Nucleus accumbens (tissue), 56 donors: ENCODE measurements at places on chromosomes 7 and 10.

DNA sequence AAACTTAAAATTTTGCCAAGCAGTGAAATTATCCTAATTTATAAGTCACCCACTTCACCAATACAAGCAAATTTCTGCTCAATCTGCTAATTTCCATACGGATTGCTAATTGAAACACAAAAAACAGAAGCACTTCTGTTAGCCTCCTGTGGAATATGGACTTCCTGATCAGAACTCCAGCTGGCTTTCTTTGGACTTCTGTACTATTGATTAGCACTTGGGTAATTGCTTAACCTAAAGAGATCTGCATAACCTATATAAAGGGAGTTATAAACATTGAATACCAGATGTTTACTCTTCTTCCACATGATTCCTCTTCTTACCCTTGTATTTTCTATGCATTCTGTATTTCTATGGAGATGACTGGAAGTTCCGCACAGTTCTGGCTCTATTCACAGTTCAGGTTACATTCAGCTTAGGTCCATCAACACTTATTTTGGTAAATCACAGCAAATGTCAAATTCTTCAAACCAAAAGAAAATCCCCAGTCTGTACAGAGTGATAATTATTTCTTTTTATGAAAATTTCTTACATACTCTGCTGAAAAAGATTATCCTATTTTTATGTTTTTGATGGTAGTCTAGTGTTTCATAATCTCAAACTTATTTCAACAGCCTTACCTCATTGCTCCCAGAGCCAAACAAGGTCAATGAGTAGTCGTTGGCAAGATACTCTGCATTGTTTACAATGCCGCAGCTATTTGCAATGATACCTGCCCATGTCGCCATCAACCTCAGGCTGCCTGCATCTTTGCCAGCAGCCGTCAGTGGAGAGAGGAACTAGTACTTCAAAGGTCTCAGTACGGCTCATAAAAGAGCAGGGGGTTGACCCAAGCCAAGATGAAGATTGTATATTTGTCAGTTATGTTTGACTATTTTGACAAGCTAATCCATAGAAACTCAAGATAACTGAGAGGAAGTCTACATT lies 225.6 kb downstream of the AHR start:
- no peak for DNase-seq

DNA sequence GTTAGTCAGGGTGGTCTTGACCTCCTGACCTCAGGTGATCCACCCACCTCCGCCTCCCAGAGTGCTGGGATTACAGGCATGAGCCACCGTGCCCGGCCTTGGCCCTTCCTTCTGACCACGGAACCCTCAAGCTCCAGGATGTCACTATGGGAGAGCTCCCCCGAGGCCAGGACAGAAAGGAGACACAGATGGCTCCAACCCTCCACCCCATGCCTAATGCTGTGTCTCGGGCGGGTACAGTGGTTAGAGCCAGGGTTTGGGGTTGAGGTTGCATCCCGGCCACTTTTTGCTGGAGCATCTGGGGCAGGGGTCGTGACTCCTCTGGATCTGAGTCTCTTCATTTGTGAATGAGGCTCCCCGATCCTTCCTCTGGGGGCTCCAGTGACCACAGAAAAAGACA lies 8.1 kb downstream of the MYL10 start:
- DNase-seq: no peak

- no peak for DNase-seq
Observed at GRCh38 chr7:18770822-18771221, 275.3 kb downstream of the HDAC9 start.

DNA sequence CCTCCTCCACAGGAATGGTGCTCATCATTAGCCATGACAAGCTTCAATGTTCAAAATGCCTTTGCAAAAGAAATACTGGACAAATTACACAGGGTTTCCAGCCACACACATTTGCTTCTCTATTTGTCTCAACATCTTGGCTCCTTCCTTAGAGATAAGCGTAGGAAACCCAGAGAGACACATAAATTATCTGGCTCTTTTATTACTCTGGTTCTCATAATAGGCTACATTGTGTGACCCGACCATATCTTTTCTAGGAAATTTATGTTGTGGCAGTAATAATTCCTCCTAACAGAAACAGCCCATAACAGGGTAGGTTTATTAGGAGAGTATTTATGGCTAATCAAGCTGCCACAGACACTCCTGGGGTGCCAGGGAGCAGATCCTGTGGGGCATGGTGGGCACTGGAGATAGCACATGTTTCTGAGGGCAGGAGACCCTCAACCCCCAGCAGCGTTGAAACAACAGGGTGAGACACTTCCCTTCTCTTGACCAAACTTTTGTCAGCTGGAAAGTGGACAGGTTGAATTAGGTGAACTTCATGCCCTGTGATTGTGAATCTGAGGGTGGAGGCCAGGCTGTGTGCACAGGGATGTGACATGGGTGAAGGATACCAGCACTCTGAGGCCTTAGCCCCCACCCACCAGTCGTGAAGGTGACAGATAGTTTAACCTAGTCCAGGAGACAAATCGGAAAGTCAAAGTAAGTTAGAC lies 295.9 kb upstream of the ZNF32 start:
- no peak for DNase-seq

- DNase-seq: no peak
Observed at GRCh38 chr7:4343272-4344247, 338.5 kb upstream of the FOXK1 start.

GRCh38 chr7:103811997-103812396 lies 177.5 kb downstream of the RELN start:
- no peak for DNase-seq

DNA sequence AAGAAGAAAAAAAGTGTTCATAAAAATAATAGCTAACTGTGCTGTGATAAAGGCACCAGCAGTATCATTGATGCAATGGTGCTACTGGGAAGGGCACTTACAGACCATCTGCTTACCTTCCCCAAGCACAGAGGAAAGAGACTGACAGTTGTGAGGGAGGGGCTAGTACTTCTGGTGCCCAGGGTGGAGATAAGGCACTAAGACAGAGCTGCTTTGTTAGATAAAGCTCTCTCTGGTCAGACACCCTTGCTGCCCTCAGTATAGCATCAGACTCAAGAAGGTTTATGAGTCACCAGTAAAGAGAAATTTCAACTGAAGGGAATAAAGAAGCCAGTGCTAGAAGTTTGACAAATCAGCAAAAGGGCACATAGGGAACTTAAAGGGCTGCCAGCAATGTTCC lies 325.6 kb downstream of the HPSE2 start:
- no peak for DNase-seq

GRCh38 chr10:31724296-31724695 lies 204.3 kb downstream of the ARHGAP12 start:
- DNase-seq: no peak

DNA sequence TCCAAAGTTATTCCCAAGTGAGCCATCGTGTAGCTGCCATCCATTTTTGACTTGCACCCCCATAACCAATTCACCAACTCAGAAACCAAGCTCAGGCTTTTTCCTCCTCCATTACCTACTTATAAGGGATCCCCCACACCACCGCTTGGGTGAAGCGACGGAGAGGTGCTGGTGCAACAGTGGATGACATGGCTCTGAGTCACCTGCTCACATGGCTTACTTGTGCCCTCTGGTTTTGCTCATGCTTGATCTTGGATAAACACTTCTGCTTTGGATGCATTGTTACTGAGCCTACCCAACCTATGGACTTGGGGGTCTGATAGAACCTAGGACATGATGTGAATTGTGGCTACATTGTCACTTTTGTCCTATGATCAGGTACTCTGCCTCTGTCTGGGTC lies 12.0 kb upstream of the AKR1B1 start:
- no peak for DNase-seq

DNA sequence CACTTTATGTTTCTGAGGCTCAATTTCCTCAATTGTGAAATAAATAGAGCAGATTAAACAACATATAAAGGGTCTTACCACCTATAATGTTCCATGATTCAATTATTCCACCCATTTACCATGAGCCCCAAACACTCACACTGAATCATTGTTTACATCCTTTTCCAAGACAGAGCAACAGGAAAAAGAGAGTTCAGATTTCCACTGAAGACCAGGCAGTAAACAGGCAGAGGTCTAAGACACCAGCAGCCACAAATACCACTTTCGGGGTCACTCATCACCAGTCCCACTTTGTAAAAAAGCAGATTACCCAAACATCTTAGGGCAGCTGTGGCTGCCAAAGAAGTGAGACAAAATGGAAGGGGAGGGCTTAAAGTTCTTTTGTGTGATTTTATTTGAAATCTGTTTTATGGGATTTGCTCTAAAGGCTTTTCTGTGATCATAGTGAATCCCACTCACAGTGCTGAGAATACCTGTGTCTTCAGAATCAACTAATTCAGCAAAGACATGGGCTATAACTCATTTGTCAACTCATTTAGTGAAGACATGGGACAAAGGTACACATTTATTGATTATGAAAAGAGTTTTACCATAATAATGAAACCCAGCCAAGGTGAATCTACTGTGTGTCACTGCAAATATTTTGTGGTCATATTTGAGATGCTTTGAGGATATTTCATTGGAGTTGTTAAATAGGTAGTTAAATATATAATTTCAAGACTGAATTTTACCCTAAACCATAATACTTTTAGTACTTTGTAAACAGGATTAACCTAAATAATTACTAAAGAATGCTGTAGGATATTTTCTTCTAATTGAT lies 24.8 kb upstream of the DLD start:
- no peak for DNase-seq

DNA sequence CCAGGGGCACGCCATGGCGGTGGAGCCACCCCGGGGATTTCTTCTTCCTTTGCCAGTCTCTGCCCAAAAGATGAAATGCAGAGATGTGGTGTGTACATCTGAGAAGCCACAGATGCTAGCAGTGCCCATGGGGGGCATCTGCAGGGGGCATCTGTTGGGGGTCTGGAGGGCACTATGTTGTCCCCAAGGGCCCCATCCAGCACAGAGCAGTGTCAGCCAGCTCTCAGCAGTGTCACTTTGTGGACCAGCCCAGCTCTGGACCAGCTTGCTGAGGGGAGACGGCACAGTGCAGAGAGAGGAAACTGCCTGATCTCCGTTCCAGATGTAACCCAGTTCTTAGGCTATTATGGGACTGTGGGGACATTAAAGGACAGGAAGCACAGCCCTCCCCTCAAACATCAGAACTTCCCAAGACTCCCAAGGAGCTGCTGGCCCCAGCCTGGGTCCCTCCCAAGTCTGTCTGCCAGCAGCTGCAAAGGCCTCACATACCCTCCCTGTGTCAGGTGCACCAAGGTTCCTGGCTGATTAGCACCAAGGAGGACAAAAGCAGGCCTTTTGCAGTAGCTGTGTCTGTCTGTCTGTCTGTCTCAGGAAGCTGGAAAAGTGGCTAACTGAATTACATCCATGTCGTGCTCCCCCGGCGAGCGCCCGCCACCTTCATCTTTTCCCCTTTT lies 536.5 kb downstream of the PTPRN2 start:
- no peak for DNase-seq

GRCh38 chr10:124287791-124288190 lies 130.9 kb downstream of the OAT start:
- no peak for DNase-seq

- DNase-seq: no peak
Observed at GRCh38 chr7:69620063-69620462, 21.8 kb downstream of the AUTS2 start.
